ENCODE measurements at places on chromosomes 2 and 18.

DNA sequence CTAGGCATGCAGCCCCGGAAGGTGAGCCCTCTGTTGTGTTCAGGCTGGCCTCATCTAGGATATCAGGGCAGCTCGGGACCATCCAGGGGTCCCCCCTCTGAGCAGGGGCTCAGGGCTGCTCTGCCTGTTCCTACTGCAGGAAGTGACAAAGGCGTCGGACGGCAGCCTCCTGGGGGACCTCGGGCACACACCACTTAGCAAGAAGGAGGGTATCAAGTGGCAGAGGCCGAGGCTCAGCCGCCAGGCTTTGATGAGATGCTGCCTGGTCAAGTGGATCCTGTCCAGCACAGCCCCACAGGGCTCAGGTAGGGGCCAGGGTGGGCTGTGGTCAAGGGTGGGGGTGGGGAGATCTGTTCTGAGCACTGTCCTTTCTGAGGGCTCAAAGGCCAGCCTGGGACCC, 13.1 kb downstream of the KCNIP3 start:
- DNase-seq = no peak

DNA sequence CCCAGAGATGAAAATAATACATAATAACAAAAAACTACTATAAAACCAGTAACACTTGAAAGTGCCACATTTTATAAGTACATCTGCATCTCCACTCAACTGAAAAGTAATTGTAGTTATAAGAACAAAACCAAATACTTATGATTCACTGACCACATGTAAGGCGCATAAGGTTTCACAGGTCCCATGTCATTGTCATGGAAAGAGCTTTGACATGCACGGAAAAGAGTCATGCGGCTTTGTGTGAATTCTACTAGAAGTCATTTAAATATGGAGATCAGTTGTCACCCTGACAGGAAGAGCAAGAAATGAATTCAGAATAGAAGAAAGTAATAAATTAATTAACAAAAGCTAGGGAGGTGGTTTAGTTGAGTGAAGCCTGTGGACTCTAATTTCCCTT, 459.1 kb downstream of the CDH2 start:
- DNase-seq = no peak

DNA sequence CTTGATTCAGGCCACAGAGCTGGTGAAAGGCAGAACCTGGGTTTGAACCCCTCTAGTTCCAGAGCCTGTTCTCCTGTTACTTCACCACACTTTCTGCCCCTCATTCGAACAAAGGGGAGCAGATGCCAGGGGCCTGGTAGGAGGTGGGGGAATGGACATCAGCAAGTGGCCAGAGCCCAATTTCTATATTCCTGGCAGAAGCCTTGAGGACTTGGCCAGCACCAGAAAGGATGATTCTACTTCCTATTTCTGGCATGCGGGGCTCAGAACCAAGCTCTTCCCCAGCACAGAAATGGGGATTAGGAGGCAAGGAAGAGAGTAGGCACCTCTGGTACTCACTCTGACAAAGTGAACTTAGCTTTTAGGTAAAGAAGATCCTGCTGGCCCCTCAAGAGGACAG, 49.3 kb downstream of the ADD2 start:
- no peak for DNase-seq

DNA sequence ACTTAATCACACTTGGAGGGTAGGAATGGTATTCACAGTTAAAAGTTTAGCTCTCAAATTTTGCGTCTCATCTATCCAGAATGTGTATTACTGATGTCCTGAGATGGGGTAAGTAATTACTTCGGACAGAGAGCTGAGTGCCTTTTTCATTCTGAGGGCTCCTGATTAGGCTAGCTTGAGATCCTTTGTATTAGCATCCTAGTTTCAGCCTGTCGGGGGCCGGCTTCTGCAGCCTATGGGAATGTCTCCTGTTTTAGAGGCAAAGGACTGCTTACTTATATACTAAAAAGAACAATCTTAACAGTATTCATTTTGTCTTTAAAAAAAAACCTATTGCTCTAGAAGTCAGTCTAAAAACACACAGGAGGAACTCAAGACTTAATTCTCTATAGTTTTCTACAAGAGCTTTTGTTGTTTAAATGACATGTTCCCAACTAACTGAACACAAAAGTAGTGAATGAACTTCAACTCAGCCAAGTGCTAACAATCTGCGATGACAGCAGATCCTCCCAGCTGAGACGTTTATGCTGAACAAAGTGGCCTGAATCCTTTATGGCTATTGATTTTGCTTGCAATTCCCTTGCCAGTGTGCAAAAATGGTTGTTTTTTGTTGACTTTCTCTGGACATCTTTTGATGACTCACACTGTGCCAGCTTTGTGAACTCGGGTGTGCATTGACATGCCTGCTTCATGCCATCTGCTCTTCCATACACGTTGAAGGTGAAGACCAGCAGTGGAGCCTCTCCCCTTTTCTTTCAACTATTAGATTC, 118.7 kb downstream of the LYPD6B start:
- DNase-seq = no peak

GRCh38 chr18:12336887-12337286, 28.8 kb downstream of the TUBB6 start:
- DNase-seq = no peak

DNA sequence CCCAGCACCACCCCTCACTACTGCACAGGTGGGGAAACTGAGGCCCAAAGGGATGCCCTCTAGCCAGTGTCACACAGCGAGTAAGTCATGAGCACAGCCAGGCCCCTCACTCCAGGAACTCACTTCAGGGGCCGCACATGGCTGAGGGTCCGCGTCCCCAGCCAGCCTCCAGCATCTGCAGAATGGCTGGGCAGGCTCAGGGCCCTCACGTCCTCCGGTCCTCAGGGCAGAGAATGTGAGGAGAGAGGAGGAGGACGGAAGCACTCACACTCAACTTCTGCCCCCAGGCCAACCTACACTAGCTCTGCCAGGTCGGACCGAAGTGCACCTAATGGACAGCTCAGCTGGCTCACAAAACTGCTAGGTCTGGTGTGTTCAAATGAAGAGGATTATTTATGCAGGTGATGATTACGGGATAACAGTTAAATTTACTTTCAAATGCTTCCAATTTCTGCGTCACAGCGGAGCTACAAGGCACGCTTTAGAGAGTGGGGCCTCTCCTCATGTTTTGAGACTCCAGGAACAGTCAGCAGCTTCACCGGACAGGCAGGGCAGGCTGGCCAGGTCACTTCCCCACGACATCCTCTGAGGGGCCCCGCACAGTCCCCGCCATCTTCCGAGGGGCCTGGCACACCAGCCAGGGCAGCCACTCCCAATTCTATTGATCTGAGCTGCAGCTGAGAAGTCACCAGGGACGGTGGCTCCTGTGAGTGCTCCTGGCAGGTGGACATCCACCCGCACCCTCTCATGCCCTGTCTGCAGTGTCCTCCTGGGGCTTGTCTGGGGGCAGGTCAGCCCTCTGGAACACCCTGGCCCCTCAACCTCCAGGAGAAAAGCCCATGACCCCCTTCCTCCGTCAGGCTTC, 26.5 kb downstream of the KIF1A start:
- no peak for DNase-seq

- no peak for DNase-seq
Measured at GRCh38 chr2:46122318-46122976, 174.8 kb upstream of the EPAS1 start.

DNA sequence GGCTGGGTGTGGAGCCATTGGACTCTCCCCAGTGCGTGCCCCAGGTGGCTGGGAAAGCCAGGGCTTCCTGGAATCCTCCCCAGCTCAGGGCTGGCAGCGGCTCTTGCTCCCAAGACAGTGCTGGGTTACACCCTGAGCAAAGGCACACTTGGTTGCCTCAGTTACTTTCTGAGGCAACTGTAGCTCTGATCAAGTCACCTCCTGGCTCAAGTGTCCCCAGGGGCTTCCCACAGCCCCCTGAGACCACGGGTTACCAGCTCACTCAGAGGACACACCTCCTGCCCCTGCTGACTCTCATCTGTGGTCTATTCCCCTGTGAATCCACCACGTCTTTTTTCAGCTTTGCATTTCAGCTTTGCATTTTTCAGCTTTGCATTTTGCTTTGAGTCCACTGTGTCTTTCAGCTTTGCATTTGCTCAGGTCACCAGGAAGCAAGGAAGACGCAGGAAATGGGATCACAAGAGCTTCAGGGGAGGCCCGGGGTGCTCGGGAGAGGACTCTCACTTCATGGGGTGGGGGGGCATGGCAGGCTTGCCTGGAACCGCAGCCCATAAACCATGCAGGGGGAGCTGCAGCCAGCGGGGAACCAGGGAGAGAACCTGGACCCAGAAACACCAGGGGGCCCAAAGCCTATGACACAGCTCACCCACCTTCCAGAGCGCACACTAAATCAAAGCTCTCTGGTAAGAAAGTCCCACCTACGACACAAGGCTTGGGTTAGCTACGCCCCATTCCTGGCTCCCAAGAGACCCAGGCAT, 138.0 kb upstream of the ASB18 start:
- DNase-seq = no peak

- no peak for DNase-seq
Measured at GRCh38 chr2:229153951-229154350, 117.1 kb downstream of the PID1 start.

GRCh38 chr2:147081831-147082230, 763.0 kb upstream of the ACVR2A start:
- no peak for DNase-seq

DNA sequence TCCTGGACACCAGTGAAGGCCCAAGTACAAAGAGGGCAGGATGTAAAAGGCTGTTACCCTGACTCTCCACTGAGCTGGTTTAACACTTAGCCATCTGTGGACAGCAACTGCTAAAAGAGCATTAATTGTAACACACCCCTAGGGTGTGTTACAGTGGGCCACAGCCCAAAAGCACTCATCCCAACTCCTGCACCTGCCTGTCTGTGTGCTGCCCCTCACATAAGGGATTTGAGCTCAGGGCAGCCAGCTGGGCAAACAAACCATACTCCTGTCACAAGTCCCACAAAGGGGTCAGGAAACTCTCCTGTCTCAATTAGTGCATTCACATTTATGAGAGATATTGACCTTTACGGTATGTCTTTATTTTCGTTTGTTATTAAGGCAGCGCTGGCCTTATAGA, 833.1 kb upstream of the NXPH2 start:
- no peak for DNase-seq

DNA sequence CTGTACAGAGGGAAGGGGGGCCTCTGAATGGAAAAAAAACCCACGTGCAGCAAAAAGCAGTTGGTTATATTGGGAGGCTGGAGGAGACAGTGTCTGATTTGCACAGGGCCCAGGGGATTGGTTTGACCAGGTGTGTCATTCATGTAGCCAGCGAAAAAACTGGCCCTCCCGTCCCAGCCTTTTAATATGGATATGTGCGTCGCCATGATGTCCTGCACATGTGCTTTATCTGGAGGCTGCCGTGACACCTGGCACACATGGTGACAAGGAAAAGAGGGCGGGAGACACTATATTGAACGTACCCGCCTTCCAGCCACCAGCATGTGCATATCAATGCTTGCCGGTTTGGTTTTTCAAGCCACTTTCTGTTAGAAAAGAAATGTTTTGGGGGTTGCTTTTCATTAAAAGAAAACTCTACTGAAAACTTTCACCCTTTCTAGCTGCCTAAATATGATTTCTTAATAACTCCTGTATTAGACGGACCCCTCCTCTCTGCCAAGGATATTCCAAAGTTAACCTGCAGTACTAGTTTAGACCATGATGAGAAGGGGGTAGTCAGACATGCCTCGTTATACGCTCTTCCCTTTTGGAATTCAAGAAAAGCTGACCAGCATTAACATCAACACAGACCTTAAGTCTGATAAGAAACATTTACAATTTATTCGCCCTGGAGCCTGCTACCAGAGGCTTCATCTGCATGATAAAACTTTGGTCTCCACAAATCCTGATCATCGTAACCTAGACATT, 16.2 kb downstream of the SLC25A52 start:
- no peak for DNase-seq

- DNase-seq = no peak
Measured at GRCh38 chr2:176494949-176495353, 225.7 kb downstream of the MTX2 start.

DNA sequence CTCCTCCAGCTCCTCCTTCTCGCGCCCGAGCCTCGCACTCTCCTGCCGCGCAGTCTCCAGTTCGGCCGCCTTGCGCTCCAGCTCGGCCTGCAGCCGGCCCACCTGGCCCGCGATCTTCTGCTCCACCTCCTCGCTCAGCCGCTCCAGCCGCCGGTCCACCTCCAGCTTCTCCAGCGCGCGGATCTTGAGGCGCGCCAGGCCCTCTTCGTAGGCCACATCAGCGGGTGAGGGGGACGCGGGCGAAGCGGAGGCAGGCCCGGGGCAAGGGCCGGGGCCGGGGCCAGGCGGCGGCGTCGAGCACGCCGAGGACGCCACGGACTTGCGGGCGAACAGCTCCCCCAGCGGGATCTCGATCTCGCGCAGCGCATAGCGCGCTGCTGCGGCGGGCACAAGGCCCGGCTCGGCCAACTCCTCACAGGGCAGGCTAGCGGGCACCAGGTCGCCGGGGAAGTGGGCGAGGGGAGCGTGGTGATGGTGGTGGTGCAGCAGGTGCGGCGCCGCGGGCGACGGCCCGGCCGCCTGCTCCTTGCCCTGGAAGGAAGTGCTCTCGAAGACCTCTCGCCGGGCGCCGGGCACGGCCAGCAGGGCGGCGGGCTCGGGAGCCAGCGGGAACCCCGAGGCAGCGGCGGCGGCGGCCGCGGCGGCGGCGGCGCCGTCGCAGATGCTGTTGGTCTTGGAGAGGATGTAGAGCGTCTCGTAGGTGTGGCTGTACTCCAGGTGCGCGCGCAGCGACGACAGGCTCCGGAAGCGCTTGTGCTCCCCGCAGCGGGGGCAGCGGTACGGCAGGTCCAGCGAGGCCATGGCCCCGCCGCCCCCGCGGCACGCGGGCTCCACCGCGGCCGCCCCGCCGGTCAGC, 15.2 kb downstream of the FBXO41 start:
- peak; percentile 67 for DNase-seq

DNA sequence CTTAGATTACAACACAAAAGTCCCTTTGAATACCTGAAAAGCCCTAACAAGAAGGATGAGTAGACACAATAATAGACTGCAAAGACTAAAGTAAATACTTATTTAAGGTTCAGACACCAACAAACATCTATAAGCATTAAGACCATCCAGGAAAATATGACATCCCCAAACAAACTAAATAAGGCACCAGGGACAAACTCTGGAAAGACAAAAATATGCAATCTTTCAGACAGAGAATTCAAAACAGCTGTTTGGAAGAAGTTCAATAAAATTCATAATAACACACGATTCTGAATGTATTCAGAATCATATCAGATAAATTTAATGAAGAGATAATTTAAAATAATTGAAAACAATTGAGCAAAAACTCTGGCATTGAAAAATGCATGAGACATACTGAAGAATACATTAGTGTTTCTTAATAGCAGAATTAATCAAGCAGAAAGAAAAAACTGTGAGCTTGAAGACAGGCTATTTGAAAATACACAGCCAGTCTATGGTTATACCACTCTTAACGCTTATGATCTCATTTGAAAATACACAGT, 1388.8 kb downstream of the DSC3 start:
- DNase-seq = no peak

DNA sequence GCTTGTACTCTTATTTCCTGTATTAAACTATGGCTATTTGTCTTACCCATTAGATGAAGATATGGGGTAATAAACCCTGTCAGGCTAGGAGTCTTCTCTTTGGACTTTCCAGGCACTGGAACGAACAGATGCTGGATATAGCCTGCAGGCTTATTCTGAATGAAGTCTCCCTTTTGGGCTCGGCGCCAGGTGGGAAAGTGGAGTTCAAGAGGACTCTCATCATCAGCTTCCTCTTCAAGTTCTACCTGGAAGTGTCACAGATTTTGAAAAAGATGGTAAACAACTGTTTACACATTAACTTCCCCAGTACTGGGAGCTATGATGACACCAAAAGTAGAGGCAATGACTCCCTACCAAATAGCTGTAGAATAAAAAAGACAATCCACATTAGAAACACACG, 27.9 kb downstream of the AOX1 start:
- no peak for DNase-seq

Data from activated CD4-positive, CD25-positive, alpha-beta regulatory T cell (primary cell).